ENCODE measurements at places on chromosomes 6 and 20. TPM values are rescaled to one million over a fixed set of nuclear protein-coding genes. Genes with fewer than 3 reads are reported as not detected.

Gene ZNF391
- 1.0 TPM for total RNA-seq

Gene TBXT
- total RNA-seq: not detected

Gene CHMP4B
- 54.7 TPM for total RNA-seq

Gene CST2
- total RNA-seq: not detected

Gene PRIM2
- total RNA-seq: 16.1 TPM

Gene C6orf15
- total RNA-seq: not detected

Gene GPX5
- not detected for total RNA-seq

Gene PRELID3B
- 53.6 TPM for total RNA-seq

Gene TMC2
- total RNA-seq: 0.09 TPM

Gene SMAP1
- 15.1 TPM for total RNA-seq

Gene CD93
- under 0.01 TPM for total RNA-seq

Gene KATNA1
- 41.8 TPM for total RNA-seq

Gene TP53INP2
- 3.6 TPM for total RNA-seq

Gene BNIP5
- total RNA-seq: under 0.01 TPM

Gene RGS17
- 15.1 TPM for total RNA-seq
